Stimulated activated CD4-positive, alpha-beta T cell treated with anti-CD3 and anti-CD28 coated beads, TNF-alpha, amount 100 ng/mL, for 4 hours (primary cell): ENCODE measurements at places on chromosomes 13 and 19.

DNA sequence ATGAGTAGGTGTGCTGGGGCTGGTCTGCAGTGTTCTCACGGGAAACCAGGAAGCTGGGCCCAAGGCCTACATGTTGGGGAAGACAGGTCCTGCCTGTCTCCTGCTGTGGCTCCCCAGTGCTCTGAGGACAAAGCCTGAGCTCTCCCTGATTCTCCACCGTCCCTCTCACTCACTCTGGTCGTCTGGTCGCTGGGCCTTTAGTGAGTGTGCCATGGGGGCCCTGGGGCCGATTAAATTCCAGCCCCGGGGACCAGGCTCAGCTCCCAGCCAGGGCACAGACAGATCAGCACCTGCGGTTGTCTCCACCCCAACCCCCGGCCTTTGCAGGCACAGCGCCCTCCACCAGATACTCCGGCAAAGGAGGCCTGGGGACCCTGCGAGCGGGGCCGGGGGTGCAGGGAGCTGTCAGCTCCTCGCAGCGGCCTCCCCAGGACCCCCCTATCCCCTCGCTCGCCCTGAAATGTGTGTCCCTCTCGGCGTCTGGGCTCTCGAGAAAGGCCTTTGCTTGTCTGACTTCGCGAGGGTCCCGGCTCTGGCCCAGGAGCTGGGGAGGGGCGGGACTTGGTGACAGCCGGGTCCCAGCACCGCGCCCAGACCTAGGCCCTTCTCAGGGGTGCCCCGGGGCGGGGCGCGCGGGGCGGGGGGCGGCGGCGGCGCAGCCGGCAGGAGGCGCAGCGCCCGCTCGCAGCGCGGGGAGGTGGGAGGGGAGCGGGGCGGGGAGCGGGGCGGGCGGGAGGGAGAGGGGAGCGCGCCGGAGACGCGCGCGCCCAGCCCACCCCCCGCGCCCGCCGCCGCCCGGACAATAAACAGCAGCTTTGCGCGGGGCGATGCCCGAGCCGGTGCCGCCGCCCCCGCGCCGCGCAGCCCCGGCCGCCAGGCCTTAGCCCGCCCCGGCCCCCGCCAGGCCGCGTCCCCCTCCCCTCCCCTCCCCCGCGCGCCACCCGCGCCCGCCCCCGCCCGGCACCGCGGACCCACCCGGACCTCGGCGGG lies at the start of gene PALM:
Gene PALM, plus strand, starts transcription at position 782 of the 990 bp plus-strand sequence. CDS start 212 bp downstream, outside the sequence.
- no peak for DNase-seq

GRCh38 chr19:48196933-48197665 lies 26.6 kb downstream of the ZSWIM9 start:
- no peak for DNase-seq

DNA sequence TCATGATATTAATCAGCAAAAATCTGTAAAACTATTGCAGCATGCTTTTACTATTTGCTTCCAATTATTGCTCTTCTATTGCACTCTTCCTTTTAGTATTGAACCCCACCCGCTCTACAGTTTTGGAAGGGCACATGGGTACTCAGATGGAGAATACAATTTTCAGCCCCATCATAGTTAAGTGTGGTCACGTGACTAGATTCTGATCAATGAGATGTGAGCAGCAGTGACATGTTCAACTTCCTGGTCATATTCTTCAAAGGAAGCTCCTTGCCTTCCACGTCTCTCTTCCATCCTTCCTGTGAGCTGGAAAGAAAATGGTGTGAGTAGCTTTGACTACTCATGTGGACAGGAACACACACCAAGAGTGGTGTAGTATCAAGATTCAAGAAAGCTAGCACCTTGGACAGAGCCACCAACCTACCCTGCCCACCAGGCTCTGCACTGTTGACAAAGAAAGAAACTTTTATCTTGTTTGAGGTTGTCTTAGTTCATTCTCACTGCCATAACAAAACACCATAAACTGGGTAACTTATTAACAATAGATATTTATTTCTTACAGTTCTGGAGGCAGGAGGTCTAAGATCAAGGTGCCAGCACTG lies 3.8 kb upstream of the FGF14 start:
- no peak for DNase-seq

DNA sequence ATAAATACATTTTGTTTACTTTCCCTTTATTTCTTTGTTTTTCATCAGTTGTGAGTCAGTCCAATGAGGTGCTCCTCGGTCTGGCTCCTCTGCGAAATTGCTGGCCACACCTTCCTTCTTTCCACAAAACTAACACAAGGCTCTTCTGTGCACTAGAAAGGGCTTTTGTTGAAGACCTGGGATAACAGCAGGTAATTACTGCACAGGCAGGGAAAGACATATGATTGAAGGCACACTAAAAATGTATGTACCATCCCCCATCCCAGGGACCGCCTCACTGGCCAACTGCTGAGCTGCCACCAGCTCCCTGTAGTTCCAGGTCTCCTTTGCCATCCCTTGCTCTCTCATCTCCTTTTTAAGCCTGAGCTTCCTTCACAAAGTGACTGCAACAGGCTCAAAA lies 180.5 kb downstream of the EFNB2 start:
- no peak for DNase-seq

GRCh38 chr13:47334173-47334572 lies 437.3 kb upstream of the HTR2A start:
- DNase-seq: no peak

- DNase-seq: no peak
Measured at GRCh38 chr13:75038393-75039113, 443.4 kb downstream of the TBC1D4 start.

- DNase-seq: no peak
Measured at GRCh38 chr19:54149021-54149812, 10.3 kb downstream of the LENG1 start.
